ENCODE measurements at places on chromosomes 1 and 21.

- no peak for DNase-seq
Observed at GRCh38 chr1:157238585-157238984, 100.4 kb upstream of the ETV3 start.

DNA sequence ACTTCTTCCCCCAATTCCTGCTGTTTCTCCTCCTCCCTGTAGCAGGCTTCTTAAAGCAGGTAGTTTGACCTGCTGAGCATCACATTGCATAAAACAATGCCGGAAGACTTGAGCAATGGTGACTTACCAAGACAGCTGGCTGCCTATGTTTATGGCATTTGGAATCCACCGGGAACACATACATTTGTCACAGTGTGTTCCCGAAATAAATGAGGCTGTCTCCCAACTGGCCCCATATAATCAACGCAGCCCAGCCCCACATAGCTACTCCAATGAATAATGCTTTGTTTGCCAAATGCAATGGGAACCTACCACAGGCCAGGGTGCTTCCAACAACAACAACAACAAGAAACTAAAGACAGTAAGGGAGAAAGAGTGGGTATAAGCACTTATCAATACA lies 186.1 kb upstream of the MAP1LC3C start:
- DNase-seq, result no peak

GRCh38 chr21:42414928-42415769 lies 11.4 kb downstream of the UBASH3A start:
- DNase-seq, result no peak

DNA sequence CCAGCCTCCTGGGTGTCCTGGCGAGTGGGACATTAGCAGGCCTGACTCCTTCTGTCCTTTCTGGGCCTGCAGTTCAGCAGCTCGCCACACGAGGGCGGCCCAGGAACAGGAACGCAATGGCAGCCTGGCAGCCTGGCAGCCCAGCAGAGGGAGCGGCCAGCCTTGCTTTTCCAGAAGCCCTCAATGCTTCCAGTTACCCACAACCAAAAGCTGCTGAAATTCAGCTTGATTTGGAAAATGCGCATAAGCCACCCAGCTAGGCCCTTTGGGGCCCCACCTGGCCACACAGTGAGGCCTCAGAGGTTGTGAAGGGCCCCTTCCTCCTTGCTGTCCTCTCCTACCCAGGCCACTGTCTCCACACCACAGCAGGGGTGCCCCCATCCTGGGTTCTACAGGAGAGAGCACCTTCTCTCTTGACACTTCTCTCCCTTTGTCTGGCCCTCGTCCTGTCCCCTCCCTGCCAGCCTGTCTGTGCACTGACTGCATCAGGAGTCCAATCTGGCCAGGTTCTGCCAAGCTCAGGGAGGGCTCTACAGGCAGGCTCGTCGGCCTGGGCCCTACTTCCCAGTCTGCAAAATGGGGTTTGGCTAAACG lies 103.4 kb upstream of the VAMP3 start:
- peak; percentile 93 for DNase-seq

Measured in femur (tissue), 1 donor.